Stimulated activated CD4-positive, alpha-beta T cell treated with anti-CD3 and anti-CD28 coated beads, TNF-alpha, amount 100 ng/mL, for 4 hours (primary cell): ENCODE measurements at places on chromosomes 1 and 21.

- no peak for DNase-seq
These were observed 150.0 kb downstream of the TOMM20 start for GRCh38 chr1:234978397-234979295.

- no peak for DNase-seq
These were observed 9.2 kb upstream of the DENND2D start for GRCh38 chr1:111209622-111210021.

DNA sequence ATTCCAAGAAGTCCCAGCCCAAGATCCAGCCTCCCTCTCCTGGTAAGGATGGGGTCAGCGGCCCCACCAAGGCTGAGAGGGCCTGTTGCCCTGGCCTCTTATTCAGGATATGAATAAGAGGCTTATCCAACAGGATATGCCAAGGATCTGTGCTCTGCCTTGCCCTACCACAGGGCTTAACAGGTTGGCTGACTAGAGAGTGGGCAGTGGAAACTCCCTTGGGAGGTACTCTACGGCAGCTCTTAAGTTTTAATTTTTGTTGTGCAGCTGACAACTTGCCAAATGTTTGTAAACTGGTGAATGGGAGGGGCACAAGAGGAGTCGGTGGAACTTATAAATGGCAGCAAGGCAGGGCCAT, 16.5 kb upstream of the PIGV start:
- DNase-seq: no peak

DNA sequence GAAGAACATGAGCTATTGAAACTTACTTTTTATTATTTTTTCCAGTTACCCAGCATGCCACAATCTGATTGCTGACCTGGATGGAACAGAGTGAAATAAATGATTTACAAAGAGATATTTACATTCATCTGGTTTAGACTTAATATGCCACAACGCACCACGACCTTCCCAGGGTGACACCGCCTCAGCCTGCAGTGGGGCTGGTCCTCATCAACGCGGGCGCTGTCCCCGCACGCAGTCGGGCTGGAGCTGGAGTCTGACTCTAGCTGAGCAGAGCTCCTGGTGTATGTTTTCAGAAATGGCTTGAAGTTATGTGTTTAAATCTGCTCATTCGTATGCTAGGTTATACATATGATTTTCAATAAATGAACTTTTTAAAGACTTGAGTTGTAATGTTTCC, 243.9 kb downstream of the SDCCAG8 start:
- no peak for DNase-seq

GRCh38 chr1:32307324-32307723, 15.4 kb downstream of the HDAC1 start:
- DNase-seq: no peak

DNA sequence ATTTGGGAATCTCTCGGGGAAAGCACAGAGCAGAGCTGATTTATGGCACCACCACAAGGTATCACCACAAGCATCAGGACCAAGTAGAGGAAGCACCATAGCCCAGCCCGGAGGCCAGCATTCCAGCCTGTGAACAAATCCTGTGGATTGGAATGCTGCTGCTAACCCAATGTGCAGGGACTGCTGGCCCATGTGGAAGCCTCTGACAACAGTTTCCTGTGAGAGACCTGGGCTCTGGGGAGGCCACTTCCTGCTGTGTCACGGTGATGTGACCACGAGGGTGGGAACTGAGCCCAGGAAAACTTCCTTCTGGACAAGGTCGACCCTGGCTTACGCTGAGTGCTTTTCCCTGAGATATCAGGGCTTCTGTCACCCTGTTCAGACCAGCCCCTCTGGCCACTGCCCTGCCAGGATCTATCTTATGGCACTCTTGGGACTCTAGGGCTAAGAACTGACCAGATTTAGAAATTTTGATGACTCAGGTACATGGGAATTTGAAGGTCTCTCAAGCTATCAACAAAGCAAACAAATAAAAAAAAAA, 88.3 kb upstream of the NGF start:
- DNase-seq: no peak

DNA sequence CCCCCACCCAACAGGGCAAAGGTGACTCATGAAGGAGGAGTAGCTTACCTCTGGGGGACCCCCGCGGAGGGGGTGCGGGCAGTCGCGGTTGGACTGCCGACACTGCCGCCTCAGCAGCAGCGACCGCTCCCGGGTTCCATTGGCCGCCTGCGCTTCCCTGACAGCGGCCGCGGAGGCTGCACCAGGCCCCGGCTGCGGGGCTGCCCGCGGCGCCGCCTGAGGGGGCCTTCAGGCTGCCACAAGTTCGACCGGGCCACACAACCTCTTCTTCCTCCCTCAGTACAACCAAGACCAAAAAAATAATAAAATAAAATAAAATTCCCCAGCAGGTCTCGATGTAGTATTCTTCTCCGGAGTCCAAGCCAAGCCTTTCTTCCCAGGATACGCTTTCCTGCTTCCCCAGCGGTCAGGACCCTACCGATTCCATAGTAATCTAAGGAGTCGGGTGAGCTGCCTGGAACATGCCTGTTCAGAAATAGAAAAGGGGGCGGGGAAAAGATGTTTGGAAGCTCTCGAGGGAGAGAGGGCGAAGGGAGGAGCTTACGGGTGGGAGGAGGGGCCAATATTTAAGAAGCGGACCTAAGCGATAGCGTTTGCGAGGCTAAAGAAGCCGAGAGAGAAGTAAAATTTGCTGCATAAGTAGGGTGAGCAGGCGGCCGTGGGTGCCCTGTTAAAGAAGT, at the start of gene PI4KB:
TSS of gene PI4KB (minus strand) at position 194 of the 680 bp plus-strand sequence. CDS start 10,935 bp downstream, outside the sequence.
- DNase-seq: peak; percentile 65

DNA sequence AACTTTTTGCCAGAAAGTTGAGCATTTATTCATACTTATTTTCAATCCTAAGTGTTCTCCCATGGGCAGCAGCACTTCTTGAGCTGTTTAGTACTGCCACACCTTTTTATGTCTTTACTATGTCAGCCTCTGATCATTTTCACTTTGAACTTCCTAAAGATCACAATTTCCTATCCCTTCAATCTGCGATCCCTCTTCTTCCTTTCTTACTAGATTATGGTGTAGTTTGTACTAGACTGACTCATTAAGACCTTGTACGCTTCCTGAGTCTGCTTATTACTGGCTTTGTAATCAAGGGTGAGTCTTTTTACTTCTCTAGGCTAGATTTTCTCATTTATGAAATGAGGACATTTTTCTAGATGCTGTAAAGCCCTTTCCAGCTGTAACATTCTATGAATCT, 55.1 kb downstream of the LRIG2 start:
- DNase-seq: no peak

DNA sequence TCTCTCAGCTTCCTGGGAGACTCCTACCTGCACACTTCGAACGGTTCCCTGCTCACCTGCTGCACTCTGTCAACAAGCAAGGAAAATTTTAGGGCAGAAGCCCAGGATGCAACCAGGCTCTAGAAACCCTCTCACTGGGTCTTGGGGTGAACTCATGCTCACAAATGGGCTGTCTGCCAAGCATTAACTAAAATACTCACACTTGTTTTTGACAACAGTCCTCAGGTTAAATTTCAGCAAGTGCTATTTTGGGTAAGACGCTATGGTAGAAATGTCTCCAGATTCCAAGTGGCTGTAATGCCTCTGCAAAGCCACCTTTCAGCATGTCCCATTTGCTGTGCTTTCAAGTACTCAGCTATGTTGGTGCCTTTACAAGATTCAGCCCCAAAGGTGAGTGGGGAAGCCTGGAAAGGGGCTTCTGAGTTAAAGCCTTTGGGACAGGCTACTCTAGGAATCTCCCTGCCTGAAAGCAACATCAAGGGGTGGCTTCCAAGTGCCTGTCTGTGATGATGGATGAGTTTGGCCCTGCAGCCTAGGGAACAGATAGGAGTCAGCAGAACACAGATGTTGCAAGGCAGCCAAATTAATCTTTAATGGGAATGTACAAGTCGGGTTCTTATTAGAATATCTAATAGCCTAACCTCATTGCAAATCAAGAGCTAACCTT, 211.9 kb upstream of the SPAG17 start:
- DNase-seq: no peak

DNA sequence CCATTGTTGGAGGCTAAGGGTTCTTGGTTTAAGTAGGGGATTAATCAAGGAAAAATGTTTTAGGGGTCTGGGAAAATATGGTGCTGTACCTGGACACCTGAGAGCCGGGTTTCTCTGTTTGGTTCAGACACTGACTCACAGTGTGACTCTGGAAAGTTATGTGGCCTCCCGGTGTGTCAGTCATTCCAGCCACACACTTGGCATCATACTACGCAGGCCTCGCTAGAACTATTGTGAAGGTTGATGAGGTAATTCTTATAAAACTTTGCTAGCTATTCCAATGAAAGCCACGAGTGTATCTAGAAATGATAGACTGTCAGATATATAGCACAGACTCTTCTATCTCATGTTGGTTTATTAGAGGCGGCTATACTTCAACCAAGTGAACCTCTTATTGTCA, 4.8 kb upstream of the CAMSAP2 start:
- DNase-seq: no peak

GRCh38 chr1:10653370-10654125, 142.9 kb downstream of the CASZ1 start:
- DNase-seq: no peak

- no peak for DNase-seq
These were observed 37.2 kb upstream of the AGO1 start for GRCh38 chr1:35845766-35846165.

DNA sequence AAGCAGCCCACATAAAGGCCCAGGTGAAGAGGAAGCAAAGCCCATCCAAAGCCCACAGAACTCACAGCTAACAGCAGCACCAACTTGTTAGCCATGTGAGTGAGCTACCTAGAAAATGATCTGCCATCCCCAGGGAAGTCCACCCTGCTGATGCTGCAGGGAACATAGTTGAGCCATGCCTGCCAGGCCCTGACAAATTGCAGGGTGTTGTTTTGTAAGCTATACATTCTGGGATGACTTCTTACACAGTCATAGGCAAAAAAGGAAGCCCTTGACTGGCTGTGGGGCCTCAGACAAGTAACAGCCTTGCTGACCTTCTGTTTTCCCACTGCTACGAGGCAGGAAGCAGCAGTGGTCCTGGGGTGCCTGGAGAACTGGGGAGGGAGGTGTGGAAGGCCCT, 262.7 kb downstream of the MATN1 start:
- no peak for DNase-seq

DNA sequence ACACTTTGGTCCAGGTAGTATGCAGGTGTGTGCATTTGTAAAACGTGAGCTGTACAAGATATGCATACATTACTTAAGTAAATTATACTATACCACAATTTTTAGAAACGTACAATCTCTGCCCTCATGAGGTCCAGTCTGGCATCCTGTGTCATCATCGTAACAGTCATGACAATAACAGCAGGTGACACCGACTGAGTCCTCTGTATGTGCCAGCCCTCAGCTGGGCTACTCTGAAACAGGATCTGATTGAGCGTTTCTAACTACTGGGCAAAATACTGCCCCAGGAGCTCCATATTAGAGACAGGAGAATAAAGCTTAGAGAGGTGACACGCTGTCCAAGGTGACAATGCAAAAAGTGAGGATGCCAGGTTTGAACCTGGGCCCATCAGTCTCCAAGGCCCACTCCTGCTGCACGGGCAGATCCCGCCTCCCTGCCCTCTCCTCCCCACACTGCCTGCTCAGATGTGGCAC, 47.2 kb upstream of the ECE1 start:
- DNase-seq: no peak

GRCh38 chr1:6396998-6397397, 3.4 kb upstream of the ACOT7 start:
- DNase-seq: no peak

- DNase-seq: no peak
These were observed 11.7 kb downstream of the TAGLN2 start for GRCh38 chr1:159913451-159914192.

GRCh38 chr1:79375352-79375751, 368.8 kb upstream of the ADGRL4 start:
- no peak for DNase-seq

DNA sequence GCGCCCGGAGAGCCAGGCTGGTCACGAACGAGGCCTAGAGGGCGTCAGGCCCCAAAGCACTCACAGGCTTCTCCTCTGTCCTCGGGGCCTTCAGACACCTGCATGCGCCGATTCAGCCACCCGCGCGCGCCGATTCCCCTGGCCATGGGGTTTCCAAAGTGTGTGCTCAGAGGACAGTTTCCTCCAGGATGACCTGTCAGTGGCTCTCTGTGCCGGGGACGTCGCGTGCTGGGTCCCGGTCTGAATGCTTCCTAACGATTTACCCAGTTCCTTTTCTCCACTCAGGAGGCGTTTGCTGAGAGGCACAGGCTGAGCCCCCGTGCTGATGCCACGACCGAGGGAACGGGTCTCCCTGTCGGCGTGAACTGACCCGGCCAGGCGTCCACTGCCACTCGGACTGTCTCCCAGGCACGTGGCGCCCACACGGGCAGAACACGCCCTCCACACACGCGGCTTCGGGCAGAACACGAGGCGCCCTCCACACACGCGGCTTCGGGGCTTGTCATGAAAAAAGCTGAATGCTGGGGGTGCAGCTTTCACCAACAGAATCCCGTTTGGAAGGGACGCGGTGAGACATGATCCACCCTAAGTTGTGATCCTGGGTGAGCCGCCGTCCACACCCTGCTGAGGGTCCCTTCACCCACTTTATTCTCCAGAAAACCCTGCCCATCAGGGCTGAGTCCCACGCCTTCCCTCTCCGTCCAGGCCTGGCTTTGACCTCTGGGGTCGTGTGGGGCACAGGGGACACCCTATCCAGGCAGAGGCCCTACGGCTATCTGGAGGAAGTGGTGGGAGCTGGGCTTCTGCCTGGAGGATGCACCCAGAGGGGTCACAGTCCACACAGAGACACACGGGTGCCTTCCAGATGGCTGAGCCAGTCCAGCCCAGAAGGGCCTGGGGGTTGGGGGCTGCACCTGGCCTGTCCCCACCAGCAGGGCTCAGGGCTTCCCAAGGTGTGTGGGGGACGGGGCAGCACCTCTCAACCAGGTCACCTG, 56.1 kb downstream of the COL6A1 start:
- DNase-seq: no peak

GRCh38 chr21:15837645-15838044, 107.9 kb downstream of the USP25 start:
- DNase-seq: no peak
